ENCODE measurements at places on chromosomes 5 and 9.

GRCh38 chr5:174376056-174376455, 330.6 kb downstream of the NSG2 start:
- DNase-seq: no peak

GRCh38 chr5:148740966-148741742, 85.3 kb upstream of the ADRB2 start:
- no peak for DNase-seq

DNA sequence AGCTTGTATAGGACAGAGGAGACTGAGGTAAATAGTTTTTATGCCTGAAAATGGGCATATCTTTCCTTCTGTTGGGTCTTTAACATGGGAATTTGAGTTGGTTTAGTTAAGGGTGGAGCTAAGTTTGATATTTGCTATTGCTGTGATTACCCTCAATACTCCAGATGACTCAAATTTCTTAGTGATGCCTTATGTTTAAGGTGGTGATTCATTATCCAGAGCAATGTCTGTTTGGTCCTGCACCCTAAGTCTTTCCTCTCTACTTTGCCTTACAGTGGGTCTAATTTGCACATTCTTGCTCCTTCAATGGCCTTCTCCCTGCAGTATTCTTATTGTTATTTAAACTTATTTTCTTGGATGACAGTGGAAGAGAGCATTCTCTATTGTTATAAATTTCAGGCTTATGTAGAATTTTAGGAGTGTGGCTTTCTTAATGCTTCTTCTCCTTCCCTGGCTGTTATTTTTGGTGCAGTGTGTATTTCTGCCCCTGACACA, 312.9 kb upstream of the RPS23 start:
- no peak for DNase-seq

DNA sequence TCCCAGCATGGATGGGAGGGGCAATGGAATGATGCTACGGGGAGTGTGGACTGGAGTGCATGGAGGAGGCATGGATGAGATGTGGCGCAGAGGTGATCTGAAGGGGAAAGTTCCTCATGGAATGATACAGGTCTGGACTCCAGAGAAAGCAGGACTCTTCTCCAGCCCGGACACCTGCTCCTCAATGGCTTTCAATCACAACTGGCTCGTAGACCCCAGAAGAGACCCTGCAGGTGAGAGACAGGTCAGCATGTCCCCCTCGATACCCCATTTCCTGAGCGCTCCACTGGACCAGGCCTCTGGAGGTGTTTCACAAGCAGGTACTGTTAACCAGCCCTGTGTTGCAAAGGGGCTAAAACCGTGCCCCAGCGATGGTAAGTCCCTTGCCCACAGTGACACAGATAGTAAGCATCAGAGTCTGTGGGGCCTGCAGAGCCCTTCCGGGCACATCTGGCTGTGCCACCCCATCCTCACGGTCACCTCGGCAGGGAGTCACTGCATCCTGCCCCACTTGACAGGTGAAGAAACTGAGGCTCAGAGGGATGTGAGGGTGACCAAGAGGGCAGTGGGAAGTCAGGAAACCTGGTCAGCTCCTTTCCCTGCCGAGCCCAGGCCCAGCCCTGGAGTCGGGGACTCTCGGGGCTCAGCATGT, 5.5 kb upstream of the DPM2 start:
- no peak for DNase-seq

- no peak for DNase-seq
Measured at GRCh38 chr5:14121552-14121951, 21.6 kb upstream of the TRIO start.

DNA sequence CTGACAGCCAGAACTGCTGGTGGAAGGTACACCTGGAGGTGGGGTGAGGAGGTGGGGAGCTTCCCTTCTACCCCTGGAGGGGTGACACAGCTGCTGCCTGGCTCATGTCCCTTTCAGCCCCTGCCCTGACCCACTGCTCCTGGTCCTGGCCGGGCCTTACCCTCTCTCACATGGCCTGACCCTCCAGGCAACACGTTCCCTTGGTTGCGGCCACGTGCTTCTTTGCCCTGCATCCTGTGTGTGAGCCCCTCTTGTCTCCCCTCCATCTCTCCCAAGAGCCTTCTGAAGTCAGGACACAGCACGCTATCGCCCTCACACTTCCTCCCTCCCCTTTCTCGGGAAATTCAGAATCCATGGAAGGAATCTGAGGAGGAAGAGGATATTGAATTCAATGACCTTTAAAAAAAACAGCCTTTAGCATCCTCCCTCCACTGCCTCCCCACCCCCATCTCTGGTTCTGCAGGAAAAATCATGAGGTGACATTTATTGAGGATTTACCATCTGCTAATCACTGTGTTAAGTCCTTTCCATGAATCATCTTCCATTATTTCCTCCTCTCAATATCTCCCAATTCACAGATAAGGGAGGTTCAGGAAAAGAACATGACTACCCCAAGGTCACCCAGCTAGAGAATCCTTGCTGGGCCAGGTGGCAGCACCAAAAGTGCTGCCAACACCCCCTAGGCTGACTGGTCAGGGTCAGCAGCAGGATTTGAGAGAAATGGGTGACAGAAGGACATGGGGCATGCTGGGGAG, 8.3 kb downstream of the AQP3 start:
- no peak for DNase-seq

- DNase-seq: no peak
Measured at GRCh38 chr5:69415584-69415958, 655 bp downstream of the MARVELD2 start.

DNA sequence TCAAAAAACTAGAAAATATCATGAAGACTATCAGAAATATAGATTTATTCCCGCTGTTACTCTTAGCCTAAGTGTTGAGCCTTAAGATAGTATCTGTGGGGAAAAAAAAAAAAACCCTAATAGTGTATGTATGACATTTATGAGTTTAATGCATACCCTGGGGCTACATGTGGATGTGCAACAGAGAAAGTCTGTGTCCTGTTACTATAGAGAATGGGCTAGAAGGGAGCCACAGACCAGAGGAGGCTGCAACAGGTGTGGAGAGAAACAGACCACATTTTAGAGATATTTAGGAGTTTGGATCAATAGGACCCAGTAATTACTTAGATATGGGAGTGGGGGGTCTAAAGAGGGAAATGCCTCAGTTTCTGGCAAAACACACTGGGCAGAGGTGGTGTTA, 15.4 kb downstream of the RNF130 start:
- no peak for DNase-seq

DNA sequence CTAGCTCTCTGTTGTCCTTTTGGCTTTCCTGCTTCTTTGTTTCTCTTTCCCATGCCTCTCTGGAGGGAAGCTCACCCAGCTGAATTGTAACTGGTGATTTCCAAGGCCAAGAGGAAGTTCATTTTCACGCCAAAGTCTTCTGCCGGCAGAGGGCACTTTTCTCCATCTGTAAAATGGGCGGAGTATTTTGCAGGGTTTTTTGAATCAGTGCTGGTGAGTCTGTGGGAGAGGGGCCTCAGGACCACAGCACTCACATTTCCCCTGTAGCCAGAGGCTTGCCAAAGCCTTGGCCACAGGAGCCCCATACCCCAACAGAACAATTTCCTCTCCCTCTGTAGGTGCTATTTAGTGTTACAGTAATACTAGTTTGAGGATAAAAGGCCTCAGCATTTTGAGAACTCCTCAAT, 42.3 kb upstream of the MATR3 start:
- DNase-seq: peak; percentile 55

DNA sequence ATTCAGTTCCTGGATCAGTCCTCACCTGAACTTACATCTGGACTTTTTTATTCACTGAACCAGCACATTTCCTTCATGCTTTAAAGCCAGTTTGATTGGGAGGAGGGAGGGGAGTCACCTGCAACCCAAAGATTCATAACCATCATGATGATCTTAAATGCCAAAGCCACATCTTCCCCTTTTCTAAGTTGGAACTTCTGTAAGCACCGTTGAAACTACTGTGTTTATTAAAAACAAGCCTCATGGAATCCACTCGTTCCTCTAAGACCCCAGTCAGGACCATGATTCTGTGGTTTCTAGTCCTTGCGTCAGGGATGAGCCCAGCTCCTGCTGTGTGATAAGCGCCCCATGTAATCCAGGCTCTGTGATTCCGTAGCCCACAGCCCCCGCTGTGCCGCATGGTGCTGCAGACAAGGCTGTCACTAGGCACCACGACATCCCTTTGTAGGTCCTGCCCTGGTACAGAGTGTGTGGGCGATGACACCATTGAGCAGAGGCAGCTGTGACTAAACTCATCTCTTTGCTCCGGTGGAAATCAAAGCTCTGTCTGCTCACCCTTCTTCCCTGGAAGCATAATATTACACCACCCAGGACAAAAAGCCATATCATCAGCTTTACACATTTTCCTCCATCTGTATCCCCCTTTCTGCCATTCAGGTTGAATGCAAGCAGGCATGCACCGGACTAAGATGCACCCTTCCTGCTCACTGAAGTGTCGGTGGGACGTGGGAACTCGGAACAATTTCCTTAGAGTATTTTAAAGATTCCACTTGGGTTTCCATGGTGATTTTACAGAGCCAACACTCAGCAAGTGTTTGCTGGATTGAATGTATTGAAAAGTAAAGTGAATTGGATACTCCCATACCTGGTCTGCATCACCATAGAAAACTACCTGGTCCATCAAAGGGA, 132.0 kb upstream of the FSTL4 start:
- no peak for DNase-seq

- DNase-seq: no peak
Measured at GRCh38 chr5:137348759-137349158, 150.4 kb downstream of the SPOCK1 start.

DNA sequence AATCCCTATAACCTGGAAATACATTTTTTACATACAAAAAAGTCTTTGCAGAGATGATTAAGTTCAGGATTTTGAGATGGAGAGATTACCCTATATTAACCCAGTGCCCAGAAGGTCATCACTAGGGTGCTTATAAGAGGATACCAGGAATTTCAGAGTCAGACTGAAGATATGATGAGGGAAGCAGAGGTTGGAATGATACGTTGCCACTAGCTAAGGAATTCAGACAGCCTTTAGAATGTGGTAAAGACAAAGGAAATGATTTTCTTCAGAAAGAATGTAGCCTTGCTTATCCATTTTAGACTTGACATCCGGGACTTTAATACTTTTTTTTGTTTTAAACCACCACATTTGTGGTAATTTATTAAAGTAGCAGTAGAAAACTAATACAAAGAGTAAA, 2176.8 kb upstream of the C9orf72 start:
- DNase-seq: no peak

DNA sequence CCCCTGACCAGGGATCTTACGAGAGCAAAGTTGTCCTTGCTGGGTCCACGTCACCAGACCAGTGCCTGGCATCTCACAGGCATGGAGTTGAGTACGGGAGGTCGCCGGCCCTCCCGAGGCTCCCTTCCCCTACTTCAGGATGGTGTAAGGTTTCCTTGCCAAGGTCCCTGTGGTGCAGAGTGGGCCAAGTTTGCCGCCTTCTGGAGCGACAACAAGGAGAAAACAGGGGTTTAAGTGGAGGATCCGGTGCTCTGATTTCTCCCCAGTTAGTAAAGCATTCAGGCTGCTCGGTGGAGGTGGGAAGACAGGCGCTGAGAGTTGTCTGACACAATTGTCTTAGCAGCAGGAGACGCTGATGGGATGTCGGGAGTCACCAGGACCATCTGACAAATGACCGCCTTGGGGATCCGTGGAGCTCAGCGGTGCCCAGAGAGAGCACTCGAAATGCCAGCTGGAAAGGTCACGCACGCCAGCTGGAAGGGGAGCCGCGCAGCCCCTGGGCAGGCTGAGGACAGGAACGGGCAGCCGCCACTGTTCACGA, 37.3 kb downstream of the ADAMTS2 start:
- no peak for DNase-seq

- no peak for DNase-seq
Measured at GRCh38 chr5:33306758-33307157, 134.0 kb upstream of the TARS1 start.

- no peak for DNase-seq
Measured at GRCh38 chr5:54211912-54212311, 98.5 kb downstream of the ARL15 start.

GRCh38 chr5:15500325-15501001, 483 bp downstream of the FBXL7 start:
- no peak for DNase-seq

DNA sequence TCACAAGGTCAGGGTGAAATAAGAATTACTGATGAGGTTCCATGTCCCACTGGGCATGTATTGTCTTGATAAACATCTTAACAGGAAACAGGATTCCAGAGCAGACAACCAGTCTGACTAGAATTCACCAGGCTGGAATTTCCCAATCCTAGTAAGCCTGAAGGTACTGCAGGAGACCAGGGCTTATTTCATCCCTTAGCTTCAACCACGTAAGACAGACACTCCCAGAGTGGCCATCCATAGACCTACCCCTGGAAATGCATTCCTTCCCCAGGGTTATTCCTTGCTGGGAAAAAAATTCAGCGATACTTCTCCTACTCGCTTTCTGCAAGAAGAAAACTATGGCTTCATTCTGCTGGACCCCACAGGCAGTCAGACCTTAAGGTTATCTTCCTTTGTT, 785.4 kb downstream of the NR2F1-AS1 start:
- no peak for DNase-seq

GRCh38 chr9:571066-571465, 270.4 kb upstream of the DMRT1 start:
- no peak for DNase-seq

DNA sequence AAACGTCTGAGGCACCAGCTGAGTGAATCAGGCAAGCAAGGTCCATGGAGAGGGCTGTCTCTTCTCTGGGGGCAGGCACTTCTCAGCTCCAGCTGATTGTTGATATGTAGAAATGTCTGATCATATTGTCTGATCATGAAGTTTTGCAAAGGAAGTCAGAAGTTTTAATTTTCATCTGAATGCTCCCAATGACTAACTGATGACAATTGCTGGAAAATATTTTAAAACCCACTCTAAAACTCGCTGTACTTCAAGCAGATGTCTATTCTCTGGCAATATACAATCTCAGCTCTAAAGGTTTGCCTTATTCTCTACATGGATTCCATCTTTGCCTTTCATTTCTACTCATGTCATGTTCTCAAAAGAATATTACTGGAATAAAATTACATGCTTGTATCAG, 12.7 kb downstream of the PLK2 start:
- no peak for DNase-seq

DNA sequence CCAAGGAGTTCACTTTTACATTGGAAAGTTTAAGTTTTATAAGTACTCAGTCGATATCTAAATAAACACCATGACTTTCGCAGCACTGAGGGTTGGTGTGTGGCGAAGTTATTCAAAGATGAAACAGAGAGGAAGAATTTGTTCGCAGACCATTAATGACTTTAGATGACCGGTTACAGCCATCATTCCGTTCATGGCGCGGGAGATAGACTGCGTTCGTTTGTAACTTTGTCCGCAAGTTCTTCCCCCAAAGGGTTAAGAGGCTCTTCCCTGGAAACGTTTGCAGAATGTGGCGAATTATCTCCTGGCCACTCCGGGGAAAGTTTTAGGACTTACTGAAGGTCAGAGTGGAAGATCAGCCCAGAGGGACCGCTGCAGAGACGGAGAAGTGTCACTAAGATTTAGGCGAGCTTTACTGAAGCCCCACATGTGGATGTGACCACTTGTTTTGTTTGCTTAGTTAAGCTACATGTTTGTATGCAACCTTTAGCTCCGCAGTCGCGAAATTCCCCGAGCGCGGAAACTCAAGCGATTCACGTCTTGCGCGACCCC, 2.2 kb upstream of the FOXD1 start:
- DNase-seq: no peak
